ENCODE measurements at places on chromosomes 1 and 21.

- DNase-seq, result peak; percentile 48
Observed at GRCh38 chr1:150168960-150169601, 19.4 kb downstream of the PLEKHO1 start.

DNA sequence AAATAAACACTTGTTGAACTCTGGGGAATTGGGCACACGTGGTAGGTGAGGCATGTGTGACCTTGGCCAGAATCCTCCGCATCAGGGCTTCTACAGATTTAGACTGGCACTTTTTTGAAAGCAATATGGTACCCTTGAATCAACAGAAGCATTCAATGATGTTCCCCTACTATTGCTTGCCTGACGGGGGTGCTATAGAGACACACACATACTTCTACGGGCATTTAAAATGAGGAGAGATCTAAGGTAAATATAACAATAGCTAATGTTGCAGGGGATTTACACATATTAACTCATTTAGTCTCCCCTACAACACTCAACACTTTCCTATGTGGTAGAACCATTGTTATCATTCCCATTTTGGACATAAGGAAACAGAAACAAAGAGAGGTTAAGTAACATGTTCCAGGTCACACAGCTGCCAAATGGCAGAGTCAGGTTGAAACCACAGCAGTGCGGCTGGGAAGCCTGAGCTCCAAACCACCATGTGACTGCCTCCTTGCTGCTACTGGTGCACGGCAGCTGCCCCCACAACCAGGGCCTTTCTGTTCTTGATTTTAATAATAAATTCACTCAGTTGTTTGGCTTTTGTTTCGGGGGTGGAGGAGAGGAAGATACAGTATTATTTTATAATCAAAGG, 147.4 kb downstream of the ZNF281 start:
- no peak for DNase-seq

GRCh38 chr1:234542211-234542850, 63.4 kb upstream of the TARBP1 start:
- no peak for DNase-seq

DNA sequence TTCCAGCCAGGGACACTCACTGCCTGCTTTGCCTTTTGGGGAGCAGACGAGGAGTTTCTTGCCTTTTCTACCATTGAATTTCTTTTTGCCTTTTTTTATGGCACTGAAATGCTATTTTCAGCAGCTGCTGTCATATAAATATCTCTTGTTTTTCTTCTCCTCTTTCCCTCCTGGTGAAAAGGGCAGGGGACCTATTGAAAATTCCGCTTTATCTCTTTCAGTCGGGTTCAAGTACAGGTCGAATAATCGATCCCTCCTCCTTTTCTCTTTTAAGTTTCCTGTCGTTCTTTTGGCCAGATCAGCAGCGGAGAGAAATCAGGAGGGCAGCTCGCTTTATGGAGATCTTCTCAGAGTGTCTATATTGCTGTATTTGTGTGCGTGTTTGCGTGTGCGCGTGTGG, 67.4 kb upstream of the CASZ1 start:
- no peak for DNase-seq

- no peak for DNase-seq
Observed at GRCh38 chr1:108881369-108881768, 4.6 kb downstream of the GPSM2 start.

GRCh38 chr1:243927381-243927780, 77.3 kb upstream of the AKT3 start:
- no peak for DNase-seq

GRCh38 chr1:10320336-10320735, 78.5 kb upstream of the PGD start:
- DNase-seq, result no peak

GRCh38 chr1:66243548-66244130, 290.3 kb upstream of the SGIP1 start:
- no peak for DNase-seq

- no peak for DNase-seq
Observed at GRCh38 chr1:25990702-25991395, 7.0 kb downstream of the PAFAH2 start.

Measured in H4 (cell line).